Esophagus squamous epithelium (tissue), 5 donors: ENCODE measurements at places on chromosomes 11 and 22.

GRCh38 chr11:132058211-132058772, 687.9 kb downstream of the NTM start:
- no peak for DNase-seq

GRCh38 chr22:23058063-23058462, 12.3 kb upstream of the GNAZ start:
- DNase-seq: no peak

GRCh38 chr11:119316016-119316728, 758 bp downstream of the MCAM start:
- DNase-seq: no peak

- no peak for DNase-seq
These were observed 32.6 kb downstream of the FBLN1 start for GRCh38 chr22:45535290-45535689.

GRCh38 chr22:26587991-26588613, 1.8 kb downstream of the TPST2 start:
- DNase-seq: no peak

DNA sequence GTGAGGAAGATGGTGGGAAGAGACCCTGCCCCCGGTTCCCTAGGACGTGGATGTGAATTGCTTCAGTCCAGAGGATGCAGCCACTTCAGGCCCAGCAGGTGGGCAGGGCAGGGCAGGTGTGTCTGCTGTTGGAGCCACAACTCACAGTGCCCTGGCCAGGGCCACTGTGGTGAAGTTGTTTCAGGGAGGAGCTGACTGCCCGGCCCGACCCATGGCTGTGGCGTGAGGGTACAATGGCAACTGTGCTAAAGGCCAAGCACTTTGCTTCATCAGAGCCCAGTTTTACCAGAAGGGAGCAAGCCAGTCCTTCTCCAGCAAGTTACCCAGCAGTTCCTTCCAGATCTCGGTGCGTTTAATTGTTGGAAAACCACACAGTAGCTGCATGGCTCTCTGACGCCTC, 1174.4 kb downstream of the BRD1 start:
- no peak for DNase-seq

GRCh38 chr11:6273188-6273587, 13.6 kb downstream of the CCKBR start:
- DNase-seq: no peak

- DNase-seq: no peak
These were observed 4.2 kb downstream of the SPI1 start for GRCh38 chr11:47373876-47374719.

DNA sequence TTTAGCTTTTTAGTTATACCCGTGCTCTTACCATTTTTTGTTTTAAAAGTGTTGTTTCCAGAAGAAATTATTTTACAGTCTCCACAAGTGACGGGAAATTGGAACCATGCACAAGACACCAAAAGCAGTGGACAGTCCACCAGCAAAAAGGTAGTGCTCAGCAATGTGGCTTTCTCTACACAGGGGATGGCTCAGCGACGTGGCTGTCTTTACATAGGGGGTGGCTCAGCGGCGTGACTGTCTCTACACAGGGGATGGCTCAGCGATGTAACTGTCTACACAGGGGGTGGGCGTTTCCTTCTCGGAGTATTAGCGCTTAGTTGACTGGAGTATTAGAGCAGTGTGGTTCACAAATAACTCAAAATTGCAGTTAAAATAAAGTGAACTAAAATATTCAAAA, 36.0 kb upstream of the PANX2 start:
- no peak for DNase-seq

GRCh38 chr11:494761-495536, 12.1 kb downstream of the RNH1 start:
- no peak for DNase-seq

DNA sequence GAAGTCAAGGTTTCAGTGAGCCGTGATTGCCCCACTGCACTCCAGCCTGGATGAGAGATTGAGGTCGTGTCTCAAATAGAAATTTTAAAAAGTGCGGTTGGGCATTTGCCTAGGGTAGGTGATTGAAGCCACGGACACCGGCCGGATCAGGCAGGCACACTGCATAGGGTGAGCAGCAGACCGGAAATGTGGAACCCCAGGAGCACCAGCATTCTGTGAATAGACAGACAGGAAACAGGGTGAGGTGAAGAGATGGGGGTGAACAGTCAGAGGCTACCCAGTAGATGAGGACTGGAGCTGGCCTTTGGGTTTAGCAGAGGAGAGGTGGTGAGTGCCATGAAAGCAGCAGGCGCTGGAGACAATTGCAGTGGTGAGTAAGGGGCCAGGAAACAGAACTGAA, 43.5 kb downstream of the PPFIA1 start:
- DNase-seq: no peak

- no peak for DNase-seq
These were observed 109.8 kb downstream of the NAT10 start for GRCh38 chr11:34214961-34215805.

GRCh38 chr22:26444777-26445176, 15.7 kb downstream of the ASPHD2 start:
- no peak for DNase-seq

GRCh38 chr22:23685205-23685784, 5.5 kb upstream of the RGL4 start:
- DNase-seq: no peak

GRCh38 chr22:25881210-25881755, 139.3 kb downstream of the MYO18B start:
- DNase-seq: no peak

- no peak for DNase-seq
These were observed 3.0 kb downstream of the C11orf68 start for GRCh38 chr11:65915821-65916251.

DNA sequence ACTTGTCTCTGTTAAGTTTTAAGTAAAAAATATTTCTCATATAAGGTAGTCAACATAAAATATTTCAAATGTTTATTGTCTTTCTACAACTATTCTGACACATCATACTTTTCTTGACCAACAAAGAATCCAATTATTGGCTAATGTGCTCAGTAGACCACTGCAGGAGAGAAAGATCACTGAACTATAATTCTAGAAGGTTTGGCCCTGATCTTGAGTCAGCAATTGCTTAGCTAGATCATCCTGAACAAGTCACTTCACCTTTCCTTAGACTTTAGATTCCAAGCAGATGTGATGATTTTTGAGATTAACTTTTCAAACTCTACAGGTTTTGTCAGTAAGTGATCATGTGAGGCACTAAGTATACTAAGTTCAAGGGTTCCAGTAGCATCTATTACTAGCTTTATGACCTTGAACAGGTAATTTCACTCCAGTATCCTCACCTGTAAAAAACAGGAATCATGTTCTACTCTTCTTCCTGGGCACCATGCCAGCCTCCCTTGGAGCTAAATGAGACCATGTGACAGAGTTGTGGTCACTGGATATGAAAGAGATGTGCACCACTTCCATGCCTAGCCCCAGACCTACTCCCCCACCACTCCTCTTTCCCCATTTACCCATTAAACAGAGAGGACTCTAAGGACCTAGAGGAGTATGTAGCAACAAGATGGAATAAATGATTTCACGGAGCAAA, 17.3 kb downstream of the PGM2L1 start:
- DNase-seq: no peak

DNA sequence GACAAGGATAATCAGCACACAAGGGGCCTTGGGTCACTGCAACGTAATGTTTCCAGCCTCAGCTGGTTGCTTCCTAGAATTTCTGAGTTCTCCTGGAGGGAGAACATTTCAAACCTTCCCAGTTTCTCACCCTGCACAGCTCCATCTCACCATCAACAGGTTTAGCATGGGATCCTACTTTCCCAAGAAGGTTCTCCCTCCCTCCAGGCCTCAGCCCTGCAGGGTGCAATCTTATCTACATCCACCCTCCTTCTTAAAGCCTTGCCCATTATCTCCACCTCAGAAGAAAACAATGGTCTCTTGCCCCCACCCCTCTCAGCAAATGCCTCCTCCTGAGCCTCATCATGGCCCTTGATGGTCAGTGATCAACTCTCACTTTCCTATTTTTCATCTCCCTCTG, 23.6 kb downstream of the CADM1 start:
- DNase-seq: no peak

GRCh38 chr11:19344661-19345518, 104.1 kb upstream of the E2F8 start:
- no peak for DNase-seq

DNA sequence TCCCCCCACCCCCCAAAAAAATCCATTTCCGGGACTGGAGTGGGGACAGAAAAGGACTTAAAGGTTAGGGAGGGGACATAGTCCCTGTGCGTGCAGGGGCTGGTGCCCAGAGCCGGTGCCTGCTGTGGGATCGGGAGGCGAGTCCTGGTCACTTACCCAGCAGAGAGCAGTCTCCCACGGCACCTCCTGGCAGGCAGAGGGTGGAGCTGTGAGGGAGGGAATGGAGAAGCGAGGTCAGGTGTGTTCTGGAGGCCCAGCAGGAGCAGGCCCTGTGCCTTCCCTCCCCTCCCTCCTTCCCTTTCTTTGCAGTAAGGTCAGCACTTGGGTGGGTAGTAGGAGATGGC, 28.4 kb downstream of the SHANK3 start:
- DNase-seq: no peak

DNA sequence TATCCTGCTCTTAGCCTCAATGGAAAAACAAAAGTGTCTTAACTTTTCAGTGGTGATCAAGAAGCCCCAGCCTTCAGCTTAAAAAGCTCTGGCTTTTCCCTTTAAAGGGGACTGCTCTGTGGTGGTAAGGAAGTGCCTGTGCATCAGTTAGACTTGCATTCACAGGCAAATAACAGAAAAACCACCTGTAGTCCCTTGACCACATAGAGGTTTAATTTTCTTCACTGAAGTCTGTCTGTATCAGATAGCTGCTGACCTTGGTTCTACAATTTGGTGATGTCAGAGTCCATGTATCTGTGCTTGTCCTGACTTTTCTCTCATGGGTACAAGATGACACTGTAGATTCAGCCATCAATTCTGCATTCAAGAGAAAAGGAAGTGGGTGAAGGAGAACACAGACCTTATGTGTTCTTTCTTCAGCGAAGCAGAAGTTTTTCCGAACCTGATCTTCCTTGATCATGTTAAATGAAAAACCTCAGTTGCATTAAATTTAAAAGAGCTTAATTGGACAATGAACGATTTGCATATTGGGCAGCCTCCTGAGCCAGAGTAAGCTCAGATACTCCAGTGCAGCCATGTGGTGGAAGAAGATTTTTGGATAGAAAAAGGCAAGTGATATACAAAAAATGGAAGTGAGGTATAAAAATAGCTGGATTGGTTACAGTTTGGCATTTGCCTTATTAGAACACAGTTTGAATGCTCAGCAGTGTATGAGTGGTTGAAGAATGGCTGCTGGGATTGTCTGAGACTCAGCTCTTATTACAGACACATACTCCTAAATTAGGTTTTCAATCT, 43.2 kb upstream of the RDX start:
- DNase-seq: no peak

- DNase-seq: no peak
These were observed 1106.8 kb downstream of the BRD1 start for GRCh38 chr22:48720662-48721394.

DNA sequence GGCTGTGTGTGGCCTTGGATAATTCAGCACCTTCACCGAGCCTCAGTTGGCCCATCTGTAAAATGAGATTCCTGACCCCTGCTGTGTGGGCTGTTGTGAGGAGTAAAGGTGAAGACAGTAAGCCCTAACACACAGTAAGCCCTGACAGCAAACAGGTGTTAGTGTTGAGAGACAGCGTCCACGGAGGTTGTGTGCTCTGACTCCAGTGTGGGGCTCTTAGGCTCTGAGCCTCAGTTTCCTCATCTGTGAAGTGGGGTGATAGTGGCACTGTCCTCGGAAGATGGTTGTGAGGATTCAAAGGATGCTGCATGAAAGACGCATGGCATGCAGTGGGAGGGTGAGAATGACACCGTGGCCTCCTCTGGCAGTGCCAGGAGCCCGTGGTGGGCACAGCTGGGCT, 14.2 kb downstream of the DPP3 start:
- no peak for DNase-seq
